ENCODE measurements at places on chromosomes 2 and 18.

- no peak for DNase-seq
These were observed 664.9 kb downstream of the KCNJ3 start for GRCh38 chr2:155363349-155363888.

- DNase-seq: no peak
These were observed 76.3 kb downstream of the CAPN13 start for GRCh38 chr2:30730736-30731647.

DNA sequence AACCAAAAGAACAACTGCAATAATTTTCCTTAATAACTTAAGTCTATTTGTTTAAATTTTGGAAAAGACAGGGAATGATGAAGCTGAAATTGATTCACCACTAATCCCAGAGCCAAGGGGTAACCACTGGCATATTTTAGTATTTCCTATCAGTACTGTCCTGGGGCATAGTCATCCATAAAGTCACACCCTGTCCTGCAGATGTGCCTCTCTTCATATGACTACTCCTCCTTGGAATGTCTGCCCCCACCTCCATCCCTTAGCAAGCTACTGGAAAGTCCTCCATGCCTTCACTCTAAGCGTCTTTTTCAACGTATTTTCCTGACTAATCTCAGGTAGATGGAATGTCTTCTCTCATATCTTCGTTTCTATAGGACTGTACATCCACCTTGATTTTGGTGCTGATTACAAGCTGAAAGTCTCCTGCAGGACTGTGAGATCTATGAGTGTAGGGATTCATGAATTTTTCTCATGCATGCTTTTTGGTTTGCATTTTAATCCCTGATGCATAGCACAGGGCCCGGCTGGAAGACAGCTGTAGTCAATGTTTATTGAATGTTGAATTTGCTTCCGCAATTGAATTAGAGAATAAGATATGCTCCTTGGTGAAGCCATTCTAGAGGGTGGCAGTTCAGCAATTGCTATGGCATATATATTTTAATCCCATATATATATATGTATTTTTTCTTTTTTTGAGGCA lies 85.6 kb downstream of the MOGAT1 start:
- DNase-seq: no peak

DNA sequence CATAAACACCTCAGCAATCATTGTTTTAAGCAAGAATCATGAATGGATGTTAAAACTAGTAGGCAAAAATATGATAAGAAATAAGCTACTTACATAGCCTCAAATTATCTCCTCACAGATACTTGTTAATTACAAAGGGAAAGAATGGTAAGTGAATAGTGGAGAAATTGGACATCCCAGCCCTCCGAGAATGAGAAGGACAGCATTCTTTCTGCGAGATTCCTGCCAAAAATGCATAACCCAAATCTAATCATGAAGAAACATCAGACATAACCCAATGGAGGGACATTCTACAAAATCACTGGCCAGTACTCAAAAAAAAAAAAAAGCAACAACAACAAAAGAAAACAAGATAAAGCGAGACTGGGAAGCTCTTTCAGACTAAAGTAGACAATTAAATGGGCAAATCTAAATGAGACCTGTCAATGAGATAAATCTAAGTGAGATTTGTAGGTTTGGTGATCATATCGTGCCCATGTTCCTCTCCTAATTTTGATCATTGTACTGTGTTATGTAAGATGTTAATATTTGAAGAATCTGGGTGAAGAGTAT lies 57.9 kb upstream of the GLI2 start:
- no peak for DNase-seq

- DNase-seq: no peak
These were observed 338.9 kb upstream of the SETBP1 start for GRCh38 chr18:44341759-44342158.

DNA sequence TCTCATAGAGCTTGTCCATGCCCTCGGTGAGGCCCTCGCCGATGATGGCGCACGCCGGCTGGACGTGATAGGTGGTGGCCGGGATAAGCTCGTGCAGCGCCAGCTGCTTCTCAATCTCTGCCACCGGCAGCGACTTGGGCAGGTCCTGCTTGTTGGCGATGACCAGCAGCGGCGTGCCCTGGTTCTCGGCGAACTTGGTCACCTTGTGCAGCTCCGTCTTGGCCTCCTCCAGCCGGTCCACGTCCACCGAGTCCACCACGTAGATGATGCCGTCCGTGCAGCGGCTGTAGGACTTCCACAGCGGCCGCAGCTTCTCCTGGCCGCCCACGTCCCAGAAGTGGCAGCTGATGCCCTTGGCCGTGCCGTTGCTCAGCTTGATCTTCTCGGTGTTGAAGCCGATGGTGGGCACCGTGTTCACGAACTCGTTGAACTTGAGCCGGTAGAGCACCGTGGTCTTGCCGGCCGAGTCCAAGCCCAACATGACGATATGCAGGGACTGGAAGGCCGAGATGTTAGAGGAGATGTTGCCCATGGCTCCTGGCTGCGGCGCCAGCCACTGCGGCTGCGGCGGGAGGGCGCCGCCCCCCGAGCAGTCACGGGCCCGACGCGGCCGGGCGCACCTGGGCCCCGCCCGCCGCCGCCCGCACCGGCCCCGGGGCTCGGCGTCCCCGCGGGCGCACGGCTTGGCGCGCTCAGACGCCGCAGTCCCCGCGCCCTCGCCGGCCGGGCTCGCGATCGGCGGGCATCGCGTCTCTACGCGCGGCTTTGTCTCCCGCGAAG lies 636 bp downstream of the ARL4C start:
- DNase-seq: no peak

- no peak for DNase-seq
These were observed 70.6 kb downstream of the DAW1 start for GRCh38 chr2:227942021-227942420.

GRCh38 chr2:46299365-46300263 lies 2.4 kb downstream of the EPAS1 start:
- no peak for DNase-seq

DNA sequence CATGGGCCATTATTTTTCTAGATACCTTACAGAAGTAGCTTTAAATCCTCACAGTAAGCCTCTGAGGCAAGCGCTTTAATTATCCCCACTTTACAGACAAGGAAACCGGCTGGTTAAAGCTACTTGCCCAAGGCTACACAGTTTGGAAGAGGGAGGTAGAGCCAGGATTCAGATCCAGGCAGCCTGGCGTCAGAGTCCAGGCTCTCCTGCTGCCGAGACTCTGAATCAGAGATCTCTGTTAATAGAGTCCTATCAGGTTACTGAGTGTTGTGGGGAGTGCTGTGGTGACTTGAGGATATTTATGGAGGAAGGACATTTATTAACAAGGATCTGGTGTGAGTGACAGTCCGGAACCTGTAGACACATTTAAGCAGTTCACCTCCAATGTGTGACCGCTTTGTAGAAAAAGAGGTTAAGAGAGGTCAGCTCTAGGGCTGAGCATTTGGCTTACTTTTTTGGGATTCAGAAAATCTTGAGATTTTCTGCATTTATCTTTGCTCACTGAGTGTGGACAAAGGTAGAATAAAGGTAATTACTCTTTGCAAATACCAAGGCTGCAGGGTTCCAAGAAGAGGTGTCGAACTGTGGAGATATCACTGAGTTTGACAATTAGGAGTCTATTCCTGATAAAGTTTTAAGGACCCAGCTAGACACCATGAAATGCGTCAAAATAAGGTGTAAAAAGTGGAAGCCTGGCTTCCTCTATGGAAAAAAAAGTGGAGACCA lies 1.6 kb upstream of the CEP192 start:
- DNase-seq: no peak

DNA sequence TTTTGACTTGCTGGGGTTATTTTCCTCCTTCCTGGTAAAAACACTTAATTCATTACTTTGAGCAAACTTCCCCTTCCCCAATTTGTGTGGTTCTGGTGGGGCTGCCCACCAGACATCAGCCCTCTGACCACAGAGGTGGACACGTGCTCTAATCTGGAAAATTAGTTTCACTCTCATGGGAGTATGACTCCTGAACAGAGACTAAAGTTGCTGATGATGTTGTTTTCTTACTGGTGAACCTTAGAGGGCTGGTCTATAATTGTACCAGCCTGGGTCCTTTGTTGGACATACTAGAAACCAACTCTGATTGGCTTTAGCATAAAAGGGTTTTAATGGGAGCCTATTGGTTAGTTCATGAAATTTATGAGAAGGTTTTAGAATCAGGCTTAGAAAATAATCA lies 54.1 kb upstream of the ACYP2 start:
- no peak for DNase-seq

- DNase-seq: no peak
These were observed 18.1 kb downstream of the CALCRL start for GRCh38 chr2:187429989-187430388.

- DNase-seq: no peak
These were observed 10.3 kb downstream of the PECR start for GRCh38 chr2:216071111-216071851.

GRCh38 chr2:197486175-197486574 lies 13.5 kb downstream of the HSPD1 start:
- DNase-seq: no peak

GRCh38 chr2:120347396-120348060 lies 1.6 kb downstream of the INHBB start:
- no peak for DNase-seq

DNA sequence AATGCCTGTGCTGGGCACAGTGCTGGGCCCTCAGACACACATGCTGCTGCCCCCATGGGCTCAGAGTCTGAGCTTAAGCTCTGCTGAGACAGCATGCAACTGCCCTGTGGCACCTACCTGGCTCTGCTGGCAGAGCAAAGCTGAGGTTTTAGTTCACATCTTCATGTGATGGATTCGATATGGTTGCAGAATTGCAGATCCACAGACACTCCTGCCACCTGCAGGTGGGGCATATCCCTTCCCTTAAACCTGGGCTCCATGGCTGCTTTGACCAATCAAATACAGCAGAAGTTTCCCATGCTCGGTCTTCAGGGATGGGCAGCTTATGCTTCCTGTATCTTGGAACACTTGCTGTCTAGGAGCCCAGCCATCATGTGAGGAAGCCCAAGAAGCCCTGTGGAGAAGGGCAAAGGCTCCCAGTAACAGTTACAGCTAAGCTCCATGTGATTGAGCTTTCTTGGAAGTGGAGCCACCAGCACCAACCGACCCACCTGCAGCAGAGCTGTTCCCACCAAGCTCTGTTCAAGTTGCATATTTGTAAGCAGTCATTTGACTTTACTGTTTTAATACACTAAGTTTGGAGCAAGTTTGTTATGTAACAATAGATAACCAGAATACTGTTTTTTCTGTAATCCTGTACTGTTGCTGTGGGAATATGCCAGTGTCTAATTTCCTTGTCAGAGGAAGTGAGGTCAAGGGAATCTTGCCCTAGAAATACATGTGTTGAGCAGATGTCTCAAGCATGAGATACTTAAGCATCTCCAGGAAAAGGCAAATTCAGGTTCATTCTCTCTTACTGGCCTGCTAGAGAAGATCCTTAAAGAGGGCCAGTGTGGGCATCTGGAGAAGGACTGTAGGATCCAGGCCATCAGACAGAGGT lies 79.3 kb downstream of the SH3RF3 start:
- no peak for DNase-seq

- DNase-seq: no peak
These were observed 110.6 kb downstream of the CLIP4 start for GRCh38 chr2:29225814-29226213.
